ENCODE measurements at places on chromosomes 2 and 18.

- peak; percentile 38 for DNase-seq
These were observed 73.4 kb upstream of the ID2 start for GRCh38 chr2:8608411-8608954.

DNA sequence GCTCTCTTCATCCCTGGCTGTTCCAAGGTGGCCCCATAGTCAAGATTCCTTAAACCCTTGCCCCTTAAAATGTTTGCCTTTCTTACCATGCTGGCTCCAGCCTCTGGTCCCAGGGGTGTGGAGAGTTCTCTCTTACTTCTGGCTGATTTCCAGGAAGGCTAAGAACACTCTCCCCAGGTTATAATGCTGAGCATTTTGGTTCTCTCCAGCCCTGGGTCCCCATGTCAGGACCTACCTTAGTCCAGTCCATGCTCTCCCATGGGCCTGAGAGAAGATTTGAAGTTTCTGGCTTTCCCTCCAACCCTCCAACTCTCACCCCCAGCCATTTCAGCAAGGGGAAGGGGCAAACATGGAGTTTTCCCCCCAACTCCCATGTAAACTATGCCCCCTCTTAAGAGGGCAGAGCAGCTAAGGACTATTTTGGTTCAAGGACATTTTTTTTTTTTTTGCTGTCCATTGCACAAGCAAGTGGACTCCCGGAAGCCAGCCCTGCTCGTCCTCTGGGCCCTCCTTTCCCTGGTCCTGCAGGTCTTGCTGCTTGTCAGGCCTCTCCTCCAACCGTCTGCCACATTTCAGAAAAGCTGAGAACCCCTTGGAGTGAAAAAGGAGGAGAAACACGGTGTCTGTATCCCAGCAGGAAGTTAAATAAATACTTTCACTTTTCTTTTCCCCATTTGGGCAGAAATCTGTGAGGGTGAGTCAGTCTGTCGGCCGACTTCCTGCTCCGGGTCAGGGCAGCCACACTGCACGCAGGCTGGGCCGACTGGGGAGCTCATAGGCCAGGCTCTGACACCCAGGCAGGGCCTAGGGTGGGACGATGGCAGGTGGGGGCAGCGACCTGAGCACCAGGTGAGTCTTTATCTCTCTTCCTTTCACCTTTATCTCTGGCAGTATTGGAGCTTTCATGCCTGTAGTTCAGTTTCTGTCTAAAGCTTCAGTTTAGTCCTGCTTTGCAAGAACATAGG lies at the start of gene SP140L:
Gene SP140L (plus strand): TSS at position 741 of the 965 bp plus-strand sequence. CDS start 77 bp downstream, at position 818.
- peak; percentile 85 for DNase-seq

DNA sequence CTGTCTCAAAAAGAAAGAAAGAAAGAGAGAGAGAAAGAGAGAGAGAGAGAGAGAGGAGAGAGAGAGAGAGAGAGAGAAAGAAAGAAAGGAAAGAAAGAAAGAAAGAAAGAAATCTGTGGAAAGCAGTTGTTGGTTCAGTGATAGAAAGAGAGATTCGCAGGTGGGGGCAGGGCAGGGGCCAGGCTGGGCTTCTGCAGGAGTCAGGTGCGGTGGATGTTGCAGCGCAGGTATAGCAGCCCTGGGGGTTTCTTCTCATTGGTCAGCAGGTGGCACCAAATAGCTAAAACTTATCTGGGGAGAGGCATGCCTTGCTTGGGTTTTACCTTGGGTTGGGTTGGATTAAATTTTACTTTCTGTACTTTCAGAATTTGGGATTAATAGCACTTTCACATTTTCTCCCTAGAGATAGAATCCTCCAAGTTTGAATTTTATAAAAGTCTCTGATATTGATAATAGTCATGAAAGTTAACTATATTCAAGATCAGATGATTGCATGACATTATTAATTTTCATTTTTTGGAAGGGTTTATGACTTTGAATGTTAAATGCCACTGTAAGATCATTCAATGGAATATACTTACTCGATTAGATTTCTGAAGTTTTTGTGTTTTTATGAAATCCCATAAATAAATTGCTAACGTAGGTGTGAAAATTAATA lies 66.6 kb downstream of the SPTBN1 start:
- peak; percentile 60 for DNase-seq

- no peak for DNase-seq
These were observed 341.2 kb upstream of the MYT1L start for GRCh38 chr2:2672249-2672648.

DNA sequence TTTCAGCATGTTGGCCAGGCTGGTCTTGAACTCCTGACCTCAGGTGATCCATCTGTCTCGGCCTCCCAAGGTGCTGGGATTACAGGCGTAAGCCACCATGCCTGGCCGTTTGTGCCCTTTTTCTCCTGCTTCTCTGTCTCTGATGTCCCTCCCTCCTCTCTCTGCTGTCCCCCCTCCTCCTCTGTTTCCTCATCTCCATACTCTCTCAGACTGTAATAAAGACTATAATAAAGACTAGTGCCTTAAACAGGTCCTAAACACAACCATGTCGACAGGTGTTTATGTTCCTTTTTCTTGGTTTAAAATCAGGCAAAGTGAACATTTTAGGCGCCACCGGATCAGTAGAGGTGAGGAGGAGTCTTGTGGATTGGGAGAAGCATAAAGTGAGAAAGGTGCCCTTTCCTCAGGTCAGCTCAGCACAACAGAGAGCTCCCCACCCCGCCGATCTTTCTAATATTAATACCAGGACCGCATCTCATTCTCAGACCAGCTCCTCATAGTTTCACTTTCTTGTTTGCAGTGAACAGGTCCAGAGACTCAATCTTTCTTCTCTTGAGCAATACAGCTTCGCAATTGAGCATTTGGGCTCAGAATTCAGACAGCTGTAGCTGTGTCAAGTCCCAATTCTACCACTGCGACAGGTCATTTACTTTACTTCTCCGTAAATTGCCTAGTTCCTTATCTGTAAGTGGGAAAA lies 23.7 kb downstream of the TIMM21 start:
- DNase-seq, result no peak

DNA sequence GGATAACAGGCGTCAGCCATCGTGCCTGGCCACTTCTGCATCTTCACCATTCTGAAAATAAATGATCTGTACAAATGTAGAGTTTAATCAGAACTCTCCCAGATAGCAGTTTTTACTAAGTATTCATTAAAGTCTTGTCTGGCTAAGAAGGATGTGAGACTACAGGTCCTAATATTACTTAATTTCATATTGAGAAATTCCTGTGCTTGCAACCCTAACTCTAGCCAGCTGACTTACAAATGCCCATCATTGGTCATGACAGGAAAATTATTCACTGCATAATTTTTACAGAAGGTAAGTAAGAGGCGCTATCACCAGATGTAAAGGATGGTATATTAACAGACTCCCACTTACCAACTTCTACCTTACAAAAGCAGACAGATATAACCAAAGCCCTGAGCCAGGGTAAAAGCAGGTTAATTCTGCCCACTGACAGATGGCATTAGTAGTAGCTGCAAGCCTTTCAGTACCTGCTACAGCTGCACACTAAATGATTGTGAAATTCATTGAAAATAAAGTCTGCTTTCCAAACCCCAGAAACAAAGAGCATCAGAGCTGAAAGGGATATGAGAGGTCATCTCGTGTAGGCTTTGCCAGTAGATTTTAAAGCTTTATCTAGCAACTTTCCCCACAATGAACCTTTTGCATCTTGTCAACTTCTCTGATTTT lies 271.3 kb upstream of the STON1 start:
- no peak for DNase-seq

DNA sequence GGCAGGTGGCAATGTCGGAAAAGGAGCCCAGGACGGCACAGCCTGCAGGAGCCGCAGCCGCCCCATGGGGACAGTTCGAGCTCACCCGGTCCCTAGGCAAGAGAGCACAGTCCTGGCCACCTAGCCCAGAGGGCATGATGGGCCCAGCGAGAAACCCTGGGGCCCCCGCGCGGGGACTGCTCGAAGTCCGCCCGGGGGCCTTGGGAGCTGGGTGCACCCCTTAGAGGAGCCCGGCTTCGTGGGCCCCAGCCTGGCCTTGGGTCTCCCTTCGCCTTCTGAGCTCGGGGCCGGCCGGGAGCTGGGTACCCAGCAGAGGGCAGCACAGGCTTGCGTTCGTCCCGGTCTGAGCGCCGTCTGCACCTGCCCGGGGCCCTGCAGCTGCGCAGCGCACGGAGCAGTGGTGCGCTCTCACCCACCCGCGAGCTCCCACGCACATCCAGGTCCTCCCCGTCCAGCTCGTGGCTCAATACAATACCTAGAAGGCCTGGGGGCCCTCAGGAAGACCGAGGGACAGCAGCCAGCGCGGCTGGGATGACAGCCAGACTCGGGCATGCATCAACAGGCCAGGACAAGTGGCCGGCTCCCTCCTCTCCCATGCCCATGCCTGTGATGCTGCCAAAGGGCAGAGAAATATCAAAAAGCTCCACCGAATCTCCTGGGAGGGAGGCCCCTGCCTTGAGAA lies 96.2 kb upstream of the ZNF532 start:
- peak; percentile 85 for DNase-seq

GRCh38 chr2:230919240-230919639 lies 5.8 kb downstream of the GPR55 start:
- no peak for DNase-seq

GRCh38 chr2:27989149-27989548 lies 98.6 kb downstream of the BABAM2 start:
- no peak for DNase-seq

GRCh38 chr2:142870526-142870925 lies 6.9 kb upstream of the KYNU start:
- no peak for DNase-seq

- no peak for DNase-seq
These were observed 142.6 kb downstream of the SETBP1 start for GRCh38 chr18:44823286-44823685.

DNA sequence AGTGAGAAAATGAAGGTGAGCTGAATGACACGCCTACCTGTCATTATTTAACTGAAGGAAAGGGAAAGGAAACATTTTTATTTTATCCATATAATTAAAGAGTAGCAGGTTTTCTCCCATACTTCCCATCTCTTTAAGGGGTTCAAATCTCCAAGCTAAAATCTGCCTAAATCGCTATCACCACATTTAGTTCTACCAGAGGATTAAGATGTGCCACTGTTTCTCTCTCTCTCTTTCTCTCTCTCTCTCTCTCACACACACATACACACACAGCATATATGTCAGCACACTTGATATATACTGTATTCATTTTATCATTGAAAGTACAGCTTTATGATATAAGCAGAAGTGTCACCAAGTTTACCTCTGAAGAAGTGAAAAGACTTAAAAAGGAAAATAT lies 3.1 kb downstream of the WIPF1 start:
- DNase-seq, result no peak

DNA sequence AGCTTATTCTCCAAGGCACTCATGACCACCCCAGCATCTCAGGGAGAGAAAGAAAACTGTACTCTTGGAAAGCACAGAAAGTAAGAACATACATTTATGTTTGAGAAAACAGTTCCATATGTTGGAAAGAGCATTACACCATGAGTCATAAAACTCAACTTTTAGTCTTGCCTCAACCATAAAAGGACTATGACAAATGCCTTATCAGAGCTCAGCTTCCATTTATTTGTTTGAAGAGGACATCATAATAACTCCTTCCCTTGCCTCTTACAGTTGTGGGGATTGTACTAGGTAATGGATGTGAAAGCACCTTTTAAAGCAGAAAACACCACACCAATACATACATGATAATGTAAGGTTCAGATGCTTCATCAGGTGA lies 370.8 kb downstream of the LNPK start:
- no peak for DNase-seq
